IMR-90 (cell line): ENCODE measurements at places on chromosomes 7 and 10. TPM values are rescaled to one million over a fixed set of nuclear protein-coding genes. Genes with fewer than 3 reads are reported as not detected.

CCL24 gene
- not detected in 2 replicates for total RNA-seq

DNA sequence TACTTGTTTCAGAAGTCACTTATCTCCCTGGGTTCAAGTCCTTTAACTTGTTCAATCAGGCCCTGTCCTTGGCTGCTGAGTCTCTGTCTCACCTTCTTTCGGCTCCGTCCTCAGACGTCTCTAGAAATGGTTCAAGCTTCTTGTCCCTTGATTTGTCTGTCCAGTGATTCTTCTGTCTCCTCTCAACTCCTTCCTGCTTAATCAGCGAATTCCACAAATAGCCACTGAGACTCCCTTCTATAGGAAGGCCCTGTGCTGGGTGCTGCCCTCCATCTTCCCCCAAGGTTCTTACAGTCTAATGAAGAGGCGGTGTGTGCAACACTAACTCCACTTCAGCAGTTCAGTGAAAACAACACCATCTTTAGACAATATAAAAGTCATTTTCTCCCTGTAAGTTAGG lies 12.7 kb downstream of the FAM241B start:
- H3K36me3 ChIP-seq = no peaks in the 10 kb centered on the region
- no peak overlapping the region for H3K4me3 ChIP-seq
- H3K27ac ChIP-seq = no peak overlapping the region
- DNase-seq = no peak
- H3K4me1 ChIP-seq = no peaks in the 10 kb centered on the region; the same call in 1 of the 2 replicates
- peaks cover 60% of the 10 kb centered on the region for H3K27me3 ChIP-seq

DEPP1 gene
- total RNA-seq = 11.7 and 13.6 TPM in 2 replicates

- no peak for DNase-seq
- no peak overlapping the region for H3K27ac ChIP-seq
- no peaks in the 10 kb centered on the region for H3K36me3 ChIP-seq
- H3K4me1 ChIP-seq = no peaks in the 10 kb centered on the region
Measured at GRCh38 chr10:81873231-81873931, 1.6 kb upstream of the NRG3 start.

SEMA3A gene
- total RNA-seq = 187 and 213 TPM in 2 replicates

GRCh38 chr7:18655912-18656311 lies 160.4 kb downstream of the HDAC9 start:
- no peak for DNase-seq
- H3K4me1 ChIP-seq = peaks cover 6% of the 10 kb centered on the region; the same call in 1 of the 2 replicates
- no peak overlapping the region for H3K27ac ChIP-seq
- H3K36me3 ChIP-seq = no peaks in the 10 kb centered on the region
- no peaks in the 10 kb centered on the region for H3K27me3 ChIP-seq
- no peak overlapping the region for H3K4me3 ChIP-seq
